Dermis blood vessel endothelial cell (primary cell): ENCODE measurements at places on chromosomes 5 and 9. TPM values are rescaled to one million over a fixed set of nuclear protein-coding genes. Genes with fewer than 3 reads are reported as not detected.

HARS2 gene
- total RNA-seq = 31.5 and 32.3 TPM in 2 replicates

INVS gene
- total RNA-seq = 36.8 TPM in 2 replicates

TMEFF1 gene
- total RNA-seq = 9.2 and 19.3 TPM in 2 replicates

DOCK8 gene
- 4.4 and 6.8 TPM in 2 replicates for total RNA-seq

ZNF366 gene
- total RNA-seq = 13.3 and 17.0 TPM in 2 replicates

BSPRY gene
- not detected in 2 replicates for total RNA-seq

FKTN gene
- 17.7 and 19.5 TPM in 2 replicates for total RNA-seq

SLC2A6 gene
- total RNA-seq = 32.0 and 42.1 TPM in 2 replicates

ELAVL2 gene
- total RNA-seq = 0.47 and 0.68 TPM in 2 replicates

LRRC8A gene
- 102 and 154 TPM in 2 replicates for total RNA-seq

TLR4 gene
- total RNA-seq = 117 and 184 TPM in 2 replicates

RANBP3L gene
- total RNA-seq = under 0.01 TPM in 1 of 2 replicates, not detected in the other

PTCD2 gene
- total RNA-seq = 3.9 and 6.0 TPM in 2 replicates

DNAJC21 gene
- total RNA-seq = 44.1 and 48.0 TPM in 2 replicates

PCDHB6 gene
- 0.05 and 0.17 TPM in 2 replicates for total RNA-seq

CCDC192 gene
- not detected in 2 replicates for total RNA-seq

RLN1 gene
- total RNA-seq = not detected in 2 replicates

CCNI2 gene
- 0.34 and 0.51 TPM in 2 replicates for total RNA-seq

RGS7BP gene
- 0.17 and 0.19 TPM in 2 replicates for total RNA-seq

NPR2 gene
- total RNA-seq = 2.7 and 10.8 TPM in 2 replicates

GAS1 gene
- total RNA-seq = 1.4 and 1.5 TPM in 2 replicates

IPPK gene
- total RNA-seq = 16.9 and 20.3 TPM in 2 replicates

LURAP1L gene
- total RNA-seq = 1.1 and 2.7 TPM in 2 replicates
